Dermis microvascular lymphatic vessel endothelial cell (primary cell): ENCODE measurements at places on chromosomes 7 and 10. TPM values are rescaled to one million over a fixed set of nuclear protein-coding genes. Genes with fewer than 3 reads are reported as not detected.
A peak's percentile ranks its signal among the peaks of the same experiment; 100 is the strongest.

PPP1R9A gene
- total RNA-seq = 9.6 and 12.1 TPM in 2 replicates

DNA sequence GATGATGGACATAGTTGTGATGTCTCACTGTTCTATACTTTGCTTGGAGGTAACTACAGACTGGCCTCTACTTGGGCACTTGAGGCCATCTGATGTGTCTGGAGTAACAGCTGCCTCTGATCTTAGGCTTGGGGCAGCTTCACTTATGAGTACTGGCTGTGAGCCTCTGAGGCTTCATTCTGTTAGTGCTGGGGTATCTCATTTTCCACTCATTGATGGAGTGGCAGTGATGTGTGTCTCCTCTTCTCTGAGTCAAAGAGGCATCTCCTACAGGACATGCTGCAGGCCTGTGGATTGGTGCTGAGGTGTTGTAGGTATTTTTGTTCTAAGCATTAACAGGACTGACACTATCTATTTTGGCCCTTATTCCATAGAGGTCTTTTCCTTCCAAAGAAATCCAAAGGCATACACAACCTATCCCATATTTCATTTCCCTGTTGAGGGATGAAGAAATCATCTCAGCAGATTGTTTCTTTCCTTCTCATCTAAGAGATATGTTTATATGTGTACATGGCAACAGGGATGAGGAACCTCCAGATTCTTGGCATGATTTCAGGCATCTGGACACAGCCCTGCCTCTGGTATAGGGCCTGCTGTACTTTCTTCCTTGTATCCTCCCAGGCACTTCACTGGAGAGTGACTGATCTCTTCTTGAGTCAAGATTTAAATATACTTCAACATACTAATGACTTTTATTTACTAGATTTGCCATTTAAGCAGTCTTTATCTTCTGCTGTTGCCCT, 65.7 kb upstream of the NOBOX start:
- DNase-seq = no peak

ADARB2 gene
- 0.13 TPM in 1 of 2 replicates, not detected in the other for total RNA-seq

GRCh38 chr10:77533146-77533886, 104.3 kb downstream of the KCNMA1 start:
- no peak for DNase-seq

ARPC1B gene
- total RNA-seq = 477 and 516 TPM in 2 replicates

DNA sequence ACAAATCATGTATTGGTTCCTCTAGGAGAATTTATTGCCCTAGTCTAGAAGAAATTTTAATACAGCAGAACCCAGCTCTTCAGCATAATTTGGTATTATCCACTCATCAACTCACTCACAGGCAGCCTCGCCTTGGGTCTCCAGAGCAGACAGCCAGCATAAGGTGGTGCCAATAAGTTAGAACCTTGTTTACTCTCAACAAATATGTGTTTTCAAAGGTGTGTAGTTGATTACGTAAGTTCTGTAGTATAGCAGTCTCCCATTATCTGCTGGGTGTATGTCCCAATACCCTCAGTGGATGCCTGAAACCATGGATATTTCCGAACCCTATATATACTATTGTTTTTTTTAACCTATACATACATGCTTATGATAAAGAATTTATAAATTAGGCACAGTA, 522.5 kb upstream of the LRRN3 start:
- no peak for DNase-seq

DNA sequence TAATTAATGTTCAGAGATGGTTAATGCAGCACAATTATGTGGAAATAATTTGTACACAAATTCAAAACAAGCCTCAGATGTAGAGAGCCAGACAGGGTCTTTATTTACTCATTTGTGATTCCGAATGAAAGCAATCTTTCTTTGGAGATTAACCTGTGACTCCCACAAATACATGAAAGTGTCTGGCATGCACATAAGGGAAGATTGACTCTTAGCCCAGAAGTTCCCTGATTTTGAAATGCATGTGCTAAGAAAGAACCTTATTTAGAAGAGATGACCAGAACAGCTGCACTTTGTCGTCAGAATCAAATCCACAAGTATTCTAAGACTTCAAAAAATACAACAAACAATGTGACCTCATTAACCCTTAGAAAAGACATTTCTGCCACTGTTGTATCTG, 45.1 kb downstream of the RNLS start:
- DNase-seq = no peak

DNA sequence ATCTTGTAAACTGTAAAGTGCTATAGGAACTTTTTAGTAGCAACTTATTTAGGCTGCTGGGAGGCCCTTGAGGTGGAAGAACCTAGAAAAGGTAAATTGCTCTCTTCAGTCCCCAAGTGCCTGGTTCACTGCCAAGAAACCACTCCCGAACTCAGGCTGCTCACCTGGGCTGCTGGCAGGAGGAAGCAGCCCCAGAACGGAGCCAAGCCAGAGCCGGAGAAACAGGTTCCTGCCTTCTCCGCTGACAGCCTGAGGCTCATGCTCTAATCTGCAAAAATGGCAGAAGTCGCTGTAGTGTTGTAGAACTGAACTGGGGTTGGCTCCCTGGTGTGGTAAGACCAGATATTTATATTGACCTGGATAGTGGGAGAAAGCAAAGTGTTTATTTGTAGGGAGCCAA, 136.0 kb downstream of the CUL2 start:
- DNase-seq = no peak

DNA sequence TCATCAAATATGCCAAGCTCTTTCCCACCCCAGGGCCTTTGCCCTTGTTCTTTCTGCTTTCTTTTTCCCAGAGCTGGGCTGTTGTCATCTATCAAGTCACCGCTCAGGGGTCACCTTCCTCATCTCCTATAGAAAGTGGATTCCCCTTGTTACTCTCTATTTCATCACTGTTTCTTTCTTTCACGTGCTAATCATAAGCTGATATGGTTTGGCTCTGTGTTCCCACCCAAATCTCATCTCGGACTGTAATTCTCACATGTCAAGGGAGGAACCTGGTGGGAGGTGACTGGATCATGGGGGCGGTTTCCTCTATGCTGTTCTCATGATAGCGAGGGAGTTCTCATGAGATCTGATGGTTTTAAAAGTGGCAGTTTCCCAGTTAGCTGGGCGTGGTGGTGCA, 17.0 kb upstream of the TIAL1 start:
- DNase-seq = no peak

- DNase-seq = peak; percentile 45
These were observed 60.8 kb upstream of the HECTD2 start for GRCh38 chr10:91349381-91349780.

DNA sequence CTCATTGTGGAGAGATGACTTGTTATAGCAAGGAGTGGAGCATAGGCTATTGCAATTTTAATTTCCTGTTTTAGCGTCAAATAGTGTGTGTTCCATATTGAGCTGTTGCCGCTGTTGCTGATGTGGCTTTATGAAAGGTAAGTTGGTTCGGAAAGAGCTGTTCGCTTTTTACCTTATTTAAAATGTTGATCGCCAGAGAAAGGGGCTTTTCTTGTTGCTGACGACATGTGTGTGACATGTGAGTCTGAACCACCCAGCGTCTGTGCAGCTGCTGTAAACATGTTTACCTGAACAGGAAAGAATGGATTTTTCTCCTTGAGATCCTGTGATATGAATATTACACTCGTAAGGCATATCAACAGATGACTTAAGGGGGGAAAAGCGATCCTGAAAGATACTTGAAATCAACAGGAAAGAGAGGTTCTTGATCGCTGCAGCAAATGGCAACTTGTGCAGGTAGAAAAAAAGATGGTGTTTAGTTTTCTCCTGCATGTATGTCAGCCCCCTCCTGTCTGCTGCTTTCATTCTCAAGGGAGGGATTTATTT, 2.5 kb downstream of the ZEB1 start:
- peak; percentile 92 for DNase-seq

DNA sequence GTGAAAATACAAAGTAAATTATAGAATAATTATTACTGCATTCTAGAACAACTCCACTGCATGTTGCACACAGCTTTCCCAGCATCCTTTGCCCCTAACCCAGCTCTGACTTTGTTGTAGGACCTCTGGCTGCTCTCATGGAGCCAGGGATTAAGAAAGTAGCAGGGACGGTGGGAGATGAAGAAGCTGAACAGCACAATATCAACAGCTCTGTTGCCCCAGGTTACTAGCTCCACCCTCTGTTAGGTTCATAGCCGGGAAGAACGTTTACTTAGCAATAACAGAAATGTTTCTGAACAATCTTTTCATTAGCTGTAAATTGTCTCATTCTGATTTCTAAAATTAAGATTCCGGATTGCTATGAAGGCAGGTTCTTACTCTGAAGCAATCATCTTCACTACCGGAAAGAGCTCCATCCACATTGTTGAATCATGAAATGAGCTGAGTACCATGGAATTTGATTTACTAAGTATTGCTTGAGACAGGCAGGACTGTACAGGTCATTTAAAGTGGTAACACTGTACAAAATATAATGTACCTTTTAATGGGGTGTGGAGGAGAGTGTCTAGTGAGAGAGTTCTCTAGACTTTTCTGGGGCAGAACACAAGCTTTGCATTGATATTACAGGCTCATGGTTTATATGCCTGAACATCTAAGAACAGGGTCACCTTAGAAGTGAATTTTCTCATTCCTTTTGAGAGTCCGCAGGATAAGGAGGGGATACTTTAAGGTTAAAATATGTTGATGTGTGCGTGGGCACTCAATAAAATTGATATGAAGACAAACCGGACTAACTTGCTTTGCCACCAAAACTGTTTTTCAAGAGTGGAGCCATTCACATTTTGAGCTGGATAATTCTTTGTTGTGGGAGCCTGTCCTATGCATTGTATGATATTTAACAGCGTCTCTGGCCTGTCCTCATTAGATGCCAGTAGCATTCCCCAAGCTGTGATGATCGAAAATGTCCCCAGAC, 20.8 kb upstream of the RAB18 start:
- DNase-seq = no peak

- DNase-seq = no peak
These were observed 33.6 kb upstream of the UTF1 start for GRCh38 chr10:133196221-133196915.

- peak; percentile 27 for DNase-seq
These were observed 116.8 kb upstream of the PRSS1 start for GRCh38 chr7:142632271-142633134.

LSM5 gene
- 13.1 and 16.3 TPM in 2 replicates for total RNA-seq

REEP3 gene
- total RNA-seq = 34.0 and 45.4 TPM in 2 replicates

DNA sequence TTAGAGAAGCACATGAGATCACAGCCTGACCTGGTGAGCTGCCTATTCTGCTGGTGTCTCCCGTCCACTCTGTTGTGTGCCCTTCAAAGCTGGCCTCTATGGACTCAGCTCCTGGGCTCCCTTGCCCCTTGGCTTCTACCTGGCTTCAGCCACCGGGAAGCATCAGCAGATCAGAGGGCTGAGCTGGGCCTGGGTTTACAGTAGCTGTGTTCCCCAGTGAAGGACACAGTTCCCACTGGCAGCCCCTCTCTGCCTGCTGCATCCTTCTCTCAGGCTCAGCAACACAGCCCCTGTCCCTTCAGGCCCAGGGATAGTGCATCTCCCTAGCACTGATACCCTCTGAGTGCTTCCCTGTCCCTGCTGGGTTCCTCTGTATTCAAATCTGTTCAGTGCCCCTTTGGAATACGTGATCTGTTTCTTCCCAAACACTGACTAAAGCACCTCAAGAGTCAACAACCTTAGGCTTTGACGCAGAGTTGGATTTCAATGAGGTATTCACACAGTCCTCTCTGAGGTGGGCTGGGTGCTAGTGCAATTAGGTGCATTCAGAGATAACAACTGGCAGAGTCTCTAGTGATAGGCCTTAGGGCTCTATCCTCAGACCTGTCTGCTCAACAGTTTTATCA, 109.8 kb downstream of the GRID1 start:
- no peak for DNase-seq
